Germinal center (tissue), 1 donor: ENCODE measurements at places on chromosomes 4 and X.

DNA sequence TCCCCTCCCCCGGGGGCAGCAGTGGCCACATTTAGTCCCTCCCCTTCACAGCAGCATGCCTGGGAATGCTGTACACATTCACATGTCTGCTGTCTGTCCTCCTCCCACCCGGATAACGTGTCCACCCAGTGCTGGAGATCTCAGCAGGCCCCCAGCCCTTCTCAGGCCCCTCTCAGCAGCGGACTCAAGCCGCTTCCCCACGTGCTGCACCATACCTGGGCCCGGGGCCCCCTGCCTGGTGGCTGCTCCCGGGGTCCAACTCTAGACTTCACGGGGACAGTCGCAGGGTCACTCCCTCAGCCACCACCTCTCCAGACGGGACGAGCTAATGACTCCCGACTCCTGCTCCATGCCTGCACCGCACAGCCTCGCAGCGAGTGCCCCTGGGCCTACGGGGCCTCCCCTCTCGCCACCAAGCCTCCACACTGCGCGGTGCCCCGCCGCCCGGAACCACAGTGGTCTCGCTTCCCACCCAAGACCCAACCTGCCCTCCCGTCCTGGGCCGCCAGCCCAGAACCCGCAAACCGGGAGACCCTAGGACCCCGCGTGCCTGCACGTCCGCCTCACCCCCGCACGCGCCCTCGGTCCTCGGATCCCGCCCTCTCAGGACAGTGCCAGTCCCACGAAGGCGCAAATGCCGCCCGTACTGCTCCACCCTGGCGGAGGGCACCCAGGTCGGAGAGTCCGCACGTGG lies 1.3 kb upstream of the PCGF3 start:
- no peak for DNase-seq

DNA sequence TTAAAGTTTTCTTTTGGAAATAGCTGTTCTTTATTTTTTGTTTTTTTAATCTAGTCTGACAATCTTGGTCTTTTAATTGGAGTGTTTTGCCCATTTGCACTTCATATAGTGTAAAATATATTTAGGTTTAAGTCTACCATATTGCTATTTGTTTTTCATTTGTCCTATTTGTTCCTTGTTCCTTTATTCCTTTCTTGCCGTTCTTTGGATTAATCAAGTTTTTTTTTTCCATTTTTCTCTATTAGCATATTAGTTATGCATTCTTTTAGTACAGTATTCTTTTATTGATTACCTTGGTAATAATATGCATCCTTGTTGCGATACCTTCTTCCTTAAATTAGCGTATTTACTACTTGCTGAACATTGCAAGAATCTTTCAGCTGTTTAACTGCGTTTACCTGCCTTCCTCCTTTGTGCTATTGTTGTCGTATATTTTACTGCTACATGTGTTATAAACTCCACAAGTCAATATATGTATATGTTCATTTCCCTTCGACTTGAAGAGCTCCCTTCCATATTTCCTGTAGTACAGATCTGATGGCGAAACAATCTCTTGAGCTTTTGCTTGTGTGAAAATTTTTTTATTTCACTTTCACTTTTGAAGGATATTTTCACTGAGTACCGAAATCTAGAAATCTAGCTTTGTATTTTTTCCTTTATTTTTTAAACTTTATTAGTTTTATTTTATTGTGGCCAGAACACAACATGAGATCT lies 23.9 kb upstream of the RNF212 start:
- no peak for DNase-seq

DNA sequence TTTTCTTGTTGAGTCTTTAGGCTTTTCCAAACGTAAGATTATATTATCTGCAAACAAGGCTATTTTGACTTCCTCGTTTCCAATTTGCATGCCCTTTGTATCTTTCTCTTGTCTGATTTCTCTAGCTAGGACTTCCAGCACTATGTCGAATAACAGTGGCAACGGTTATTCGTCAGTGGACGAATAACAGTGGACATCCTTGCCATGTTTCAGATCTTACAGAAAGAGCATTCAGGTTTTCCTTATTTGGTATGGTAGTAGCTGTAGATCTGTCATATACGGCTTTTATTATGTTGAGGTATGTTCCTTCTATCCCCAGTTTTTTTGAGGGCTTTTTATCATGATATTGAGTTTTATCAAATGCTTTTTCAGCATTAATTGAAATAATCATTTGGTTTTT lies 634.6 kb upstream of the ADGRL3 start:
- DNase-seq, result no peak

DNA sequence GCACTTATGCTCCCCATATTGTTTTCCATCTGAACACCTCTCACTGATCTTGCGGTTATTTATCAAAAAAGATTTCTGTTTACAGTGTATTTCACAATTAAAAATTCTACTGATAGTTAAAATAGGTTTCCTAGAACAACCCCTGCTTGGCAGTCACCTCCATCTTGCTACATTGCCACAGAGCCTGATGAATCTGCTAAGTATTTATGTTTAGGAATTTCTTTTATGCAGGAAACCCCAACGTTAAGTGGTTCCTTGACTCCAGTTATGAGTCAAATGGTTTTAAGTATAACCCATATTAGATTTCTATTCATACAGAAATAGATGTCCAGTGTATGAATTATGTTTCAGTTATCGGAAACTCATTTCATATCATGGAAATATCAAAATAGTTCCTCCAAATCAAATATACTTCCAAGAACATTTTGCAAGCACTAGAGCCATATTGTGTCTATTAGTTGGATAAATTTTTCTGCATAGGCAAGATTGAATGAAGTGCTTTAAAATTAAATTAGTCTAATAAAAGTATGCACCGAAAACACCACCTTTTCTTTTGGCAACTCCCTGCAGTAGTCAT lies 20.6 kb downstream of the GALNT7 start:
- no peak for DNase-seq

DNA sequence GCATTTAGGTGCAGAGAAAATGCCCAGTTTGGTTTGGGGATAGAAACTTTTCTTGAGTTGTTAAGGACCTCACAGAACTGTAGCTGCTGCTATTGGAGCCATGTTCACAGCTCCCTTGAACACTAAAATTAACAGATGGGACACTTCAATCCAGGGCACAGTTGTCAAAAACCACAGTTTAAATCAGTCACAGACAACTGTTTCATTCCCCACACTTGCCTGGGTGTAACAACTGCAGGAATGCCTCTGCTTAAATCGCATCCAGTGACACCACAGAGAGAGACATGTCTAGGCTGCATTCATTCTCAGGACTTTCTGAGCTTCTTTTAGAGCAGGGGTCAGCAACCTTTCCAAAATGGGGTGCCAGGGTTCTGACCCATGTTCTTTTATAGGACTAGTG lies 12.7 kb upstream of the CAPN6 start:
- DNase-seq, result no peak

DNA sequence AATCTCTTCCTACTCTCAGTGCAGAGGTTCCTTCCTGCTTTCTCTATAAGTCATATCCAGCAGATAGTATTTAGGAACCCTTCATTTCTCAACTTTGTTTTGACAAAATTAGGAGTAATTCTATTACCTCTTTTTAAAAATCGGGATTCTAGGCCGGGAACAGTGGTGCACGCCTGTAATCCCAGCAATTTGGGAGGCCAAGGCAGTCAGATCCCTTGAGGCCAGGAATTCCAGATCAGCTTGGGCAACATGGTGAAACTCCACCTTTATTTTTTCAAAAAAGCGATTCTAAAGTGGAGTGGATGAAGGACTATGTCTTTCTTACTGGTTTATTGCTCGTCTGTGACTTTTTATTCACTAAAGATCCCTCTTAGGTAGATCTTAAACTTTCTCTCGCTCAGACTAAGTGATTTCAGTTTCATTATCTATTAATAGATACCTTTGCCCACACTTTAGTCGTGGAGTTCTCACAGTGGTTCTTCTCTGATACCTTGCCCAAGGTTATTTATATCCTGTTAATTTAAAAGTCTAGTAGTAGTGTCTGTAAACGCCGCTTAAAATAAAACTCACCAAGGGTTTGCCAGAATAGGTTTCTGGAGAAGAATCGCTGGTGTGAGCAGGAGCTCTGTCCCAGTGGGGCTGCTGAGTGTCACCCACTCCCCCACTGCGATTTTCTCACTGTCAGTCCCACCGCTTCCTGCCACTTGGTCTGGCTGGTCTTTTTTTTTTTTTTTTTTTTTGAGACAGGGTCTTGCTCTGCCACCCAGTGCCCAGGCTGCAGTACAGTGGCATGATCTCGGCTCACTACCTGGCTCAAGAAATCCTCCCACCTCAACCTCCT lies 27.0 kb upstream of the TMEM131L start:
- DNase-seq, result peak; percentile 54
